ENCODE measurements at places on chromosomes 11 and 22.
A peak's percentile ranks its signal among the peaks of the same experiment; 100 is the strongest.

- no peak for DNase-seq
Observed at GRCh38 chr11:84824624-84825023, 802.5 kb downstream of the DLG2 start.

GRCh38 chr22:21688341-21688705 is 22.5 kb downstream of the PPIL2 start:
- DNase-seq, result no peak

GRCh38 chr22:42696331-42696967 is 24.2 kb downstream of the A4GALT start:
- DNase-seq, result no peak

GRCh38 chr11:6862961-6863360 is at the start of gene OR10A2:
Gene OR10A2, plus strand, starts transcription at chr11:6863057. Its CDS starts 6,698 bp downstream, at chr11:6869755.
- no peak for DNase-seq

GRCh38 chr11:20351136-20351535 is 12.4 kb upstream of the HTATIP2 start:
- DNase-seq, result no peak

DNA sequence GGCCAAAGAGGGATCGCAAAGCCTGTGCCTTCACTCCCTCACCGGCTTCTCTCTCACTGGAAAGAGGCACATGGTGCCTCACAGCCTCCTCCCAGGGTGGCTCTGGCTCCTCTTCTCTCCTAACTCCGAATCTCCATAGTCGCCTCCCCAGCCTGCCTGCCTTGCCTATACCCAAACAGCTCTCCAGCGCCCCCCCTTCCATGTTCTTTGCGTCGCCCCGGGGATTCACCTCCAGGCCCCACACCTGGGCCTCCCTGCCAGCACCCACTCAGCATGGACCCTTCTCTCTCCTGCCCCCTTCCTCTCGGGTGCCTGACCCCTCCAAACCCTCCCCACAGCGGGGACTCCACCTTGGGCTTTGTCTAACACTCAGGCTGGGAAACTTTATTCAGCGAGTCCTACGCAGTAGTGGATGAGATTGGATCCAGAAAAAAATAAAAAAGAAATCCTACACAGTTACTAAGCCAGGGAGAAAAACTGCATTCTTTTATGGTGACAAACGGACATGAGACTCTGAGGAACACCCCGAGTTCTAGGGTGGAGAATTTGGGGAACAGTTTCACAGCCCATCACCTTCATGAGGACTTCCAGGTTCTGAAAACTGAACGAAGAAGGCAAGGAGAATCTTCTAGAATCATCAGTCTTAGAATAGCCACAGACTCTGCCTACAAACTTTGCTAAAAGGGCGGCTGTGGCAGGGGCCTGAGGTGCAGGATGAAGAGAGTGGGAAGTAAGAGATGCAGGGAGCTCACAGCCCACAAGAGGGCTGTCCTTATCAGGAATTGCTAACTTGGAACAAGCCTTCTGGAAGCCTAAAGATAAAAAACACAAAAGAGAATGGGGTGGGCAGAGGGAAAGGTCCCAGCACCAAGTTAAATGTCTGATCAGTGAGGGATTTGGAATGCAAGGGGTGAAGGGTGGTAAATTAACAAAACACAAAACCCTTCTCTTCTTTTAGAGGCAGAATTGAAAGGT is 5.3 kb downstream of the PPM1F start:
- DNase-seq, result no peak

DNA sequence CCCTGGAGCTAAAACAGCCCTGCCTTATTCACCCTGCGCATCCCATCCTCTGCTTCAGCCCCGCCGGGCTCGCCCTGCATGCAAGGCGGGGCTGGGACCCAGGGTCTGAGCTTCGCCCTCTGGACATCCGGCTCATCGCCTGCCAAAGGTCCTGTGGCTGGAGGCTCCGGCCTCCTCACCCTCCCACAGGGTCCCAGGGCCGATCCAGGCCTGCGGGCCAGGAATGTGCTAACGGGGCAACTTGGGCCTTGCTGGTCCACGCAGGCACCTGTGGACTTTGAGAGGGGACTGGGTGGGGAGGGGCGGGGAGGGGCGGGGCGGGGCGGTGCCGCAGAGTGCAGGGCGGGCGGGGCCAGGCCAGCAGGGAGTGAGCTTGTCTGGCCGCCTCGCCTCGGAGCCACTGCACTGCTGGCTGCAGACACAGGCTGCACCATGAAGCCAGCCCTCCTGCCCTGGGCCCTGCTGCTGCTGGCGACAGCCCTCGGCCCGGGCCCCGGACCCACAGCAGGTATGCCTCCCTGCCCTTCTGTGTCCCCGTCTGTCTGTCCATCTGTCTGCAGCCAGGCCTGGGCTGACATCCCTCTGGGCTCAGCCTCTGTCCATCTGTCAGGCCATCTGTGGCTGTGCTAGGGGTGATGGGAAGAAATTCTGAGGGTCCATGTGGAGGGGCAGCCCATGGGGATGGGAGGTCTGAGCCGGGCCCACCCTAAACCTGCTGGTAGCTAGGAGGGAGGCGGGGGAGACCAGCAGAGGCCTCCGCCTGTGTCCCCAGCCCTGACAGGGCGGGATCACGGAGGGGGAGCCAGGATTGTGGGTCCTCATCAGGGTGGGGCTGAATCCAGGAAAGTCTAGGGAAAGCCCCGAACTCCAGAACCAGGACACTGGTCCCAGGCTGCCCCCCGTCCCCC is at the start of gene SUSD2:
SUSD2 (plus strand) TSS at position 400 of the 908 bp plus-strand sequence; CDS start at position 433, 33 bp downstream.
- no peak for DNase-seq

DNA sequence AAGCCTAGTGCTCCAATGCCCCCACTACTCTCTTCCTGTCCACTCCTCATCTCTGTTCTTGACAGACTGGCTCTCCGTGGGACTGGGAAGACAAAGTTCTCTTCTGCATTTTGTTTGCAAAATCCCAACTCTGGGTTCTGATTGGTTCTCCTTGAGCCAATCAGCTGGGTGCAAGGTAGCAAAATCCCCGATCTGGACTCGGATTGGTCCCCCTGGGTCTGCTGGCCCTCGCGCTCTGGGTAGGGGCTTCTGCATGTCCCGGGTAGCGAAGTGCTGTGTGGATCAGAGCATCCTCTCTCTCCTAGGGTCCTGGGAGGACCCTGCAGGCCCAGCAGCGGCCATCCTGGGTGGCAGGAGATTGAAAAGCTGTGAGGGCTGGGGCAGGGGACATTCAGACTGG is 22.3 kb upstream of the A4GALT start:
- DNase-seq, result no peak

DNA sequence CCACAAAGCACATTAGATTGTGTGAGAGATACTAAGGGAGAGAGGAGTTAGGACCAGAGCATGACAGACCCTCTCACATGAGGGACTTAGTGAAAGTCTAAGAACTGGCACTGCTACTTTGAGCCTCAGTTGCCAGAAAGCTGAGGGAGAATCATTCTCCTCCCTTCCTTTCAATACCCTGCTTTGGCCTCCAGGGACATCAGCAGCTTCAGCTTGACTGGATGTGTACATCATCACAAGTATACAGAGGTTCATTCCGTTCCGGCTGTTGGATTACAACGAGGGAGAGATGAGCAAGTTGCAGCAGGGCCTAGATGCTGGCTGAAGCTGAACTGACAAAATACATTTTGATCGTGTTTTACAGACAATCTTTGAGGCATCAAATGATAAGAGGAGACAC is 15.7 kb upstream of the ANO5 start:
- DNase-seq, result no peak

GRCh38 chr11:130369141-130369691 is 54.5 kb upstream of the ZBTB44 start:
- no peak for DNase-seq

DNA sequence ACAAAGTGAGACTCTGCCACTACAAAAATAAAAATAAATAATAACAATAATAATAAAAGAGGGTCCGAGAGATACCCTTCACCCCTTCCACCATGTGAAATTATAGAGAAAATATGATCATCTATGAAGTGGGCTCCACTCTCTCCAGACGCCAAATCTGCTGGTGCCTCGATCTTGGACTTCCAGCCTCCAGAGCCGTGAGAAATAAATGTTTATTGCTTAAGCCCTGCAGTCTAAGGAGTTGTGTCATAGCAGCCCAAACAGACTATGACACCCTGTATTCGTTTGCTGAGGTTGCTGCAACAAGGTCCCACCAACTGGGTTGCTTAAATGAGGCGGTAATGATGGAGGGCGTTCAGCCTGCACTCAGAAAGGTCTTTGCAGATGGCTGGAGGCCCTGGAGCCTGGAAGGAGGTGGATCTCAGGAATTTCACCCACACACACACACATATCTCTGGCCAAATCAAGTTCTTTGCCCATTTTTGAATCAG is 7.6 kb upstream of the SEPTIN5 start:
- DNase-seq, result no peak

- no peak for DNase-seq
Observed at GRCh38 chr11:10993186-10993585, 135.3 kb upstream of the ZBED5 start.

DNA sequence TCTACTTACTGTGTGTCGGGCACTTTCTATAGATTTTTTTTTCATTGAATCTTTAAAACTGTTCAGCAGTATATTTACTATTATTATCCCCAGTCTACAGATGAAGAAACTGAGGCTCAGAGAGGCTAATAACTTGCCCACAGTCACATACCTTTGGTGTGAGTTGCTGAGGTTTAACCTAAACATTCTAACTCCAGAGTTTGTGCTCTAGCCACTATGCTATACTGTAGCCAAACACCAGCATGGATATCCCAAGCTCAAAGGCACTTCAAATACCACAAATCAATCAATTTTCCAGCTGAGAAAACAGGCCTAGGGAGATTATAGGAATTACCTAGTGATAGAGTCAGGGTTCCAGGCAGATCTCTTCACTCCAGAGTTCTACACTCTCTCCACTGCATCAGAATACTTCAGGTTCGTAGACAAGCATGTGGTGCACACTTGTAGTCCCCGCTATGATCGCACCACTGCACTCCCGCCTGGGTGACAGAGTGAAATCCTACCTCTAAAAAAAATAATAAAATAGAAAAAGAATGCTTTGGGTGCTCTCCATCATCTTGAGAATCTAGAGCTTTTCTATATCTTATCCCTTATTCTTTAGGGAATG is 20.4 kb upstream of the UPB1 start:
- no peak for DNase-seq

- DNase-seq, result no peak
Observed at GRCh38 chr11:2576111-2576510, 123.7 kb downstream of the KCNQ1OT1 start.

GRCh38 chr11:27770576-27770975 is 70.3 kb upstream of the BDNF start:
- no peak for DNase-seq

GRCh38 chr22:17903564-17904295 is 120.6 kb downstream of the MICAL3 start:
- DNase-seq, result no peak

- DNase-seq, result peak; percentile 51
Observed at GRCh38 chr22:46576556-46577367, 39.3 kb upstream of the CELSR1 start.

- no peak for DNase-seq
Observed at GRCh38 chr11:31236143-31236542, 133.4 kb downstream of the DCDC1 start.

- DNase-seq, result no peak
Observed at GRCh38 chr22:29313126-29313575, 2.3 kb downstream of the RASL10A start.

- no peak for DNase-seq
Observed at GRCh38 chr11:3866206-3866605, 10.7 kb downstream of the STIM1 start.

DNA sequence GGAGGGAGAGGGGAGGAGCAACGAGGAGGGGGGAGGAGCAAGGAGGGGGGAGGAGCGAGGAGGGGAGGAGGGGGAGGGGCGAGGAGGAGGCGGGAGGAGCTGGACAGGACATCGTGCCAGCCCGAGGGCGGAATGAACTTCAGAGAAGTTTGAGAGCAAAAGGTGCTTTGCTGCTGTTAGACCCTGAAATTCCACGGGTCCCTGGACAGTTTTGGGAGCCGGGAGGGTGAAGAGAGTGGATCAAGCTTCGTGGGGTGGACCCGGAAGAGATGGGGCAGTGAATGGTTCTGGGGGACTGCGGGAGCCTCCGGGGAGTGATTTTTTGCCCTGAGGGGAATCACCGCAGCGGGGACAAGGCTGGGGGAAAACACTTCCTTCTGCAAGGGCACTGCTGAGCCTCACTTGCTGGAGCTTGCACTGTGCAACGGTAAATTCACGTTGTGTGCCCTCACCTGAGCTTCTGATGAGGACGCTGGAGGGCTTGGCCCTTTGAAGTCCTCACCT is 10.7 kb upstream of the NLRP6 start:
- no peak for DNase-seq

DNA sequence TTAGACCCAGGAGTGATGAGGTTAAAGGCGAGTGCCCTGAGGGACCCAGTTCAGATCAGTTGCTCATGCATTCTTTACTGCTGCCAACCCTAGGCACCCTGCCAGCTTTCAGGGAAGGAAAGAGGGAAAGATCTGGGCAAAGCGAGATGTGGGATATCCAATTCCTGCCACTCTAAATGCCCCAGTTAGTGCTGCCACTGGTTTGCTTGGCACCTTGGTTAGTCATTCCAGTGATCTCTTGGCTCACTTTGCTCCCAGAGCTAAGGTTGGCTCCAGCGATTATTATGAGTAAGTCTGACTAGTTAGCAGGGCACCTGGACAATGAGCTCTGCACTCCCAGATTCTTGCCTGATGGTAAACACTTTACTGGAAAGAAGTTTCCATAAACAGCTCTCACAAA is 85.0 kb downstream of the INSC start:
- no peak for DNase-seq

DNA sequence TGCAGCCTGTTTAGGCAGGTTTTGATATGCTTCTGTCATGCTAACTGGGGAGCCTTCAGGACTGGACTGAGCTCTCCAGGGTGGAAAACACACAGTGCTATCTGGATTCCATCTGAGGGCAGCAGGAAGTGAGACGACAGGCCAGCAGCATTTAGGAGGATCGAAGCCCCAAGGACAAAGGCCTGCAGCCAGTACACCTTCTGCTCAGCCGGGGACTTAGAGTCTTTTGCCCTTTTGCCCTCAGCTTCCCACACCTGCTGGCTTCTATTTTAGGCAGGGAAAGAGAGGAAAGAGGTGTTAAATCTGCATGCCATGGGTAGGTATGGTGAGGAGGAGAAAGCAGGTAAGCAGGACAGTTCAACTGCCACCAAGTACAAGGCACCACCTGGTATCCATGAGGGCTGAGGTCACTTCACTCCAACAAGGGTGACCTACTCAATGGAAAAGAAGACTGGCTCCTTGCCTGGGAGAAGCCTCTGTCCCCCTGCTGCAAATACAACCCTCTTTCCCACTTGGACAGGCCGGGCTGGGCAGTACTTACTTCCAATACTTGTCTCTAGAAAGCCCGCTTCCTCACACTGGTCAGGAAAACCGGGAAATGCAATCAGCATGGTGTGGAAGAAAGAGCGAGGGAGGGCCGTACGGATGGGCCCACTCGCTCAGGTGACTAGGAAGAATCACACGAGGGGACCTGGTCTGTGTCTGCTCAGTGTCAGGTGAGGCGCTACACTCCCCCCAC is 12.3 kb downstream of the LARGE2 start:
- no peak for DNase-seq

DNA sequence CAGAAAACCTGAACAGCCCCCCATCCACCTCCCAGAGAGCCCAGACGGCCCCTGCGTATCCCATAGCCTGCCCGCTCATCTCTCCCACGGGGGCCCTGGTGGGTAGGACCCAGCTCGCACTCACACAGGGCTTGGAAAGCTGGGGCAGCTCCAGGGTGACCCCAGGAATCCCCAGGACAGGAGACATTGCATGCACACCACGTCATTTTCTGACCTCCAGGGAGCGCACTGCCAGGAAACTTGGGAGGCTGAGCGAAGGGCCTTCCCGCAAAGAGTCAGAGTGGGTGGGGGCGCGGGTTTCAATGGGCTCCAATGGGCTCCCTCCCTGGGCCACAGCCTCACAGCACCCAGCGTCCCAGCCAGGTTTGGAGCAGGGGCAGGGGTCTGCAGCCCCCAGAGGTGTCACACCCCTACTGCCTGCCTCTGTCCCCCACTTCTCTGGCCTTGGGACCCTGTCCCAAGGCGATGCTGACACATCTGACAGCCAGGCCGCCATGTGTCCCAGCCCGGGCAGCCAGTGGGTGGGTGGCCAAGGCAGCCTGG is 8.2 kb upstream of the SYT8 start:
- no peak for DNase-seq

Measured in stimulated activated CD4-positive, alpha-beta T cell treated with anti-CD3 and anti-CD28 coated beads, Interleukin-4, amount 100 ng/mL, for 48 hours (primary cell).